ENCODE measurements at places on chromosomes 1 and 21. TPM values are rescaled to one million over a fixed set of nuclear protein-coding genes. Genes with fewer than 3 reads are reported as not detected.

IL24 gene
- total RNA-seq = not detected

TEDDM1 gene
- total RNA-seq = not detected

ALPL gene
- 98.0 TPM for total RNA-seq

CD247 gene
- total RNA-seq = 0.80 TPM

FMOD gene
- total RNA-seq = 79.6 TPM

PYHIN1 gene
- 2.5 TPM for total RNA-seq

SAMD13 gene
- 3.1 TPM for total RNA-seq

CD1B gene
- not detected for total RNA-seq

RPTN gene
- not detected for total RNA-seq

PTPN22 gene
- total RNA-seq = 7.2 TPM

TBX19 gene
- 4.9 TPM for total RNA-seq

GPR161 gene
- total RNA-seq = 5.6 TPM

NDUFS5 gene
- total RNA-seq = 393 TPM

TTC39A gene
- total RNA-seq = 111 TPM

RAB42 gene
- total RNA-seq = 8.0 TPM

PAQR6 gene
- total RNA-seq = 2.5 TPM

CFHR5 gene
- not detected for total RNA-seq

CELA3B gene
- not detected for total RNA-seq

LMX1A gene
- not detected for total RNA-seq

VSIG8 gene
- total RNA-seq = 0.16 TPM

IGSF21 gene
- 4.8 TPM for total RNA-seq

TMPRSS3 gene
- total RNA-seq = 9.2 TPM

Measured in breast epithelium (tissue), 4 donors.